ENCODE measurements at places on chromosomes 7 and 10.

DNA sequence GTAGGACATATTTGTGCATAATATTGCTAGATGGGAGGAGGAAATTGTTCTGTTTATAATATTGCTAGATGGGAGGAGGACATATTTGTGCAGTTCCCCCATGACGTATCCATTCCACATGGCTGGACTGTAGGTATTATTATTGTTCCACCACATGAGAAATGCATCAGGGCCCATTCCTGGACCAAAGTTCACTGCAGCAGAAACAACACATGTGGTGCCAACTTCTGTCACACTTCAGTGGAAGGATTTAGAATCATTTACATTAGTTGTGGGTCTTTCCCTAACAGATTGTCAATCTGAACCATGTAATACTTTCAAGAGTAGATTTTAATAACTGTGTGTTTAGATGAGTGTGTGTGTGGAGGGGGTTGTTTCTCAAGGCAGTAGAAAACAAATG is 32.7 kb upstream of the MACC1 start:
- DNase-seq = no peak

DNA sequence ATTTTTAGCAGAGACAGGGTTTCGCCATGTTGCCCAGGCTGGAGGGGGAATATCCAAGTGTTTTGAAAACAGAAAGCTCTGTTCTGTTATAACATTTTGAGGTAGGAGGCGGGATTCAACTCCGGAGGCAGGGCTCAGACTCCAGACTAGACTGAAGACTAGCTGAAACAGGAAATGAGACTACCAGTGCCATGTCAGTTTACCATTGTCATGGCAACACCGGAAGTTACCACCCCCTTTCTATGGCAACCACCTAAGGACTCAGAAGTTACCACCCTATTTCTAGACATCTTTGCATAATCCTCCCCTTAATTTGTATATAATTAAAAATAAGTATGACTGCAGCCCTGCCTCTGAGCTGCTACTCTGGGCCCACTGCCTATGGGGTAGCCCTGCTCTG is 1069.1 kb upstream of the AUTS2 start:
- no peak for DNase-seq

DNA sequence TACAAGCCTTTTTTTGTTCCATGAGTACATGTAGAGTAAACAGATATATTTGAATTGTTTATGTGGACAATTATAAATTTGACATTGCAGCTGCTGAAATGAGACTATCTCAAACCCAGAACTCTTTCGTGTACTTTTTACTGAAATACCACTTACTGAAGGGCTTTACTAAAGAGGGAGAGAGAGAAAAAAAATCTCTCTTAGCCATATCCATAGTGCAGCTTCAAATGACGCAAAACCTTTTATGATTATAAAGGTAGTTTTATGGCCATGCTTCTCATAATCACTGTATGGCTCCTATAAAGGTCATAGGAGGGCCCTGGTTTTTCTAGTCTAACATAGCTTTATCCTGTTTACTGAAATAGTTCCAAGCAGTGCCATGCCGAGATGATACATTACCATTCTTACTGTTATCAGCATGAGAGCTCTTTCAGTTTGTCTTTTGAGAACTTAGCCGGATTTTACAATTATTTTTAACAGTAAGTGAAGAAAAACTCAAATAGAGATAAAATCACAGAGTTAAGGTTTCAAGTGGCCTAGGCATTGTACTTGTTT is 35.1 kb downstream of the KCND2 start:
- no peak for DNase-seq

DNA sequence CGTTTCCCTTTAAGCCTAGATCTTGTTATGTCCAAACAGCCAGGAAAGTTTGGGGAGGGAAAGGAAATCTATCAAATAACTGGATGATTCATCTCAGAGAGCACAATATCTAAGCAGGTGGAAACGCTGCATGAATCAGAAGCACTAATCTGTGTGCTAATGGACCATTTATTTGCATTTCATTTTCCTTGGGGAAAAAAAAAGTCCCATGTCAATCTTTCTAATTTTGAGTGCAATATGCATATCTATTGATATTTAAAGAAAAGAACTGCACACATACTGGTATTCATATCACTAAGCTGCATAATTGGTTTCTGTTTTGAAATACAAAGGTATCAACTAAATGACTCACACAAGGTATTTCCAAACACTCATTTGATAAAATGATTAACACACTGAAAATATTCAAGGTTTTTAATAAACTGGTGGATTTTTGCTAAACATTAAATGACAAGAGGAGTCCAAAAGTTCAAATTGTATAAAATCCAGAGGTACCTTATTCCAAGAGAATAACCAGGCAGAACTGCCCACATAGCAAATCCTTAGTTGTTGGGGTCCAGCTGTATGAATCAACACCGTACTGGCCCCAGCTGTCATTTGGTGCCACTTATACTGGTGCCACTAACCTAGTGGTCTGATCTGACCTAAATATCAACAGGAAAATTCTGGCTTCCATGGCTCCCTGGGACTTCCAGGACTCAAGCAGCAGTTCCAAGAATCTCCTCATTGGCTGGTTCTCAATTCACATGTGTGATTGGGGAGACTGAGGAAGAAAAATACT is 122.2 kb upstream of the SP4 start:
- no peak for DNase-seq

GRCh38 chr7:107318523-107319160 is 149.8 kb downstream of the HBP1 start:
- no peak for DNase-seq

- peak; percentile 68 for DNase-seq
Observed at GRCh38 chr10:50739618-50740292, at the start of gene ASAH2B. TSS of gene ASAH2B (plus strand) at chr10:50739936. CDS start at chr10:50745131, 5,195 bp downstream.

DNA sequence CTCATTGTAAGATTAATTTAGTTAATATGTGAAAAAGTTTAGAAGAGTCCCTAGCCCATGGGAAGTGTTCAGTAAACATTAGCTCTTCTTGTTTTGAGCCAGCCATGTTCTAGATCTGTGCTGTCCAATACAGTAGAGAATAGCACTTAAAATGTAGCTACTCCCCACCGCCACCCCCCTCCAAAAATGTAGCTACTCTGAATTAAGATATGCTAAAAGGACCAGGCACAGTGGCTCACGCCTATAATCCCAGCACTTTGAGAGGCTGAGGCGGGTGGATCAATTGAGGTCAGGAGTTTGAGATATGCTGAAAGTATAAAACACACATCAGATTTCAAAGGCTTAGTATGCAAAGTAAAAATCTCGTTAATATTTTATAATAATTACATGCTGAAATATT is 47.3 kb upstream of the MXI1 start:
- DNase-seq = no peak

DNA sequence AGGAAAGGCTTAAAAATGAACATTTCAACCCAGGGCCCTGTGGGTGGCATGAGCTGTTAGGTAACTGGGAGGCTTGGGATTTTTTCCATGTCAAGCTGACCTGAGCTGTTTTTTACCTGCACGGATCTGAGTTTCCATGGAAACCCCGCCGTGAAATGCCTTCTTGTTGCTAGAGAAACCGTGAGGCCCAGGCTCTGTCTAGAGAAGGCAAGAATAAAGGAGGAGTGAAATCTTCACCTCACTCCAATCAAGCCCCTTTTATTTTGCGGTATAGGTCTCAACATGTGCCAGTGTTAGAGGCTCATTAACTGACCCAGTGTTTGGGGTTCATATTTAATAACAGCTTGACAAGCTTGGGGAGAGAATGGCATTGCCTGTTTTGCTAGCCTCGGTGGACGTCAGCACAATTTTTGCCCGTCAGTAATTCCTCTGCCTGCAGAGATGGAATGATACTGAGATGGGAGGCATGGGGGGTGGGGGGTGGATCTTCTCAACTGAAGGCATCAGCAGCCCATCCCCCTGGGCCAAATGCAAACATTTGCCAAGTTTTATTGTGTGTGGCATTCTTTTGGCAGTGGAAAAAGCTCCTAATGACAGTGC is 48.9 kb upstream of the PDCD4 start:
- DNase-seq = no peak

DNA sequence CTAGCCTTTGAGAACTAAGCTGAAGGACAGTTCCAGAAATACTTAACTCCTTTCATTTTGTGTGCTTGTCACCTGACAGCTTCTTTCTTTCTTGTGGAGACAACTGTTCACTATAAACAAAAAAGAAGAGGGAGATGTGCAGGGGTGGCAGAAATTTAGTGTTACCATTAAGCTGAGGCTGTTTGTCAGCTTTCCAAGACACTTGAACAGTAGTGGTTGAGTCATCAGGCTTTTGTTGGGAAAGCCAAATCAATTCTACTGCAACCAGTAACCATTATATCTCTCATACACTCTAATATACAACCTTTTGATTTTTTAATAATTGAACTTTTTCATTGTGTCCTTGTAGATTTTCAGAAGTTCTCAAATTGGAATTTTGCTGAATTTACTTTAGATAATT is 75.3 kb downstream of the POLL start:
- no peak for DNase-seq

- DNase-seq = no peak
Observed at GRCh38 chr10:71923138-71923692, 41.0 kb upstream of the CHST3 start.

- DNase-seq = no peak
Observed at GRCh38 chr7:129108581-129108980, 35.9 kb upstream of the TSPAN33 start.

GRCh38 chr7:116162992-116163391 is 47.3 kb upstream of the TES start:
- DNase-seq = no peak

GRCh38 chr10:69868821-69869220 is 67.1 kb downstream of the COL13A1 start:
- no peak for DNase-seq

DNA sequence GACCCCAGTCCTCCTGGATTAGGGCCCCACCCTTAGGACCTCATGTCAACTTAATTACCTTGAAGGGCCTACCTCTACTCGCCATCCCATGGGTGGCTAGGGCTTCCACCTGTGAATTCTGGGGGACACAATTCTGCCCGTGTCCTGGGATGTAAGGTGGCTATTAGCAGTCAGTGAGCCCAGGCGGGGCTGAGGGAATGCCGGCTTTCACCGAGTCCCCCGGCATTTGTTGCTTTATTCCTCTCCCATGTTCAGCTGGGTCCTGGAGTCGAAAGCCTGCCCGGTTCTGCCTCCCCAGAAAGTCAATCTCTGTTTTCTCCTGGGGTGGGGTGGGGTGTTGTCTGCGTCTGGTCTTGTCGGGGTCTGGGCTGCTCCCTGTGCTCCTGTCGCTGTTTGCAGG is 125.6 kb downstream of the GLRX3 start:
- no peak for DNase-seq

GRCh38 chr7:139572071-139572470 is 48.6 kb downstream of the CLEC2L start:
- no peak for DNase-seq

GRCh38 chr10:33341637-33342036 is 7.2 kb upstream of the NRP1 start:
- no peak for DNase-seq

DNA sequence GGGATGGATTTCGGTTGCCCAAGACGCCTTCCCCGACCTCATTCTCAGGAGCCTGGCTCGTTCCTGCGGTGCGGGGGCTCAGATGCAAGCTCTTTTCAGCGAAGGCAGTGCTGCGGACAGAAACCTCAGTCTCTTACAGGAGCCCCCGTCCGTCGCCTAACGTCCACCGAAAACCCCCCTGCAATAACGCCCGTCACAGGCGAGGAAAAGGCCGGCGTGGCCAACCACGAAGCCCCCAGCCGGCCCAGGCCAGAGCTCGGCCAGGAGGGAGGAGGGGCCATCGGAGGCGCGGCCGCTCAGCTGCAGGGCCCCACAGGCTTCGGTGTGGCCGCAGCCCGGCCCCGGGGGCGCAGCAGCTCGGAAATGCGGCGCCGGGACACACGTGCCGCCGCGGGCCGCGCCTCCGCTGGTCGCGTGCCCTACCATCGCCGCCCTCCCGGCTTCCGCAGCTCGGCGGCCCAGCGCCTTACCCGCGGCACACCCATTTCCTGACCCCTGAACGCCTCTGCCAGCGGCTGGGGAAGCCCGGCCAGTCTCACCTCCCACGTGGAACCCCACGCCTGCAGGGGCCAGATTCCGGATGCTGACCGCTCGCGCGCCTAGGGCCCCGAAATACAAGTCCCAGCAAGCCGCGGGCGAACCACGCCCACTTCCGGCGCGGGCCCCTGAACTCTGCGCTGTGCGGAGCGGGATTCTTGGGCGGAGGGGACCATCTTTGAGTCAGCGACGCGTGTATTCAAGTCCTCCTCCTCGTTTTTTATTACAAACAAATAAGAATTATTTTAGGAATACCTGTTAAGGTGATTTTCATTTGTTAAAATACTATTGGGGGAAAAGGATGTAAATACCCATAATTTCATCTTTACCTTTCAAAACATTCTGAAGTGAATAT is at the start of gene ZNF239:
Gene ZNF239, minus strand, starts transcription at position 616 of the 892 bp plus-strand sequence. CDS start 16,537 bp downstream, outside the sequence.
- peak; percentile 79 for DNase-seq

- DNase-seq = no peak
Observed at GRCh38 chr7:28802450-28802849, 155.7 kb downstream of the TRIL start.

DNA sequence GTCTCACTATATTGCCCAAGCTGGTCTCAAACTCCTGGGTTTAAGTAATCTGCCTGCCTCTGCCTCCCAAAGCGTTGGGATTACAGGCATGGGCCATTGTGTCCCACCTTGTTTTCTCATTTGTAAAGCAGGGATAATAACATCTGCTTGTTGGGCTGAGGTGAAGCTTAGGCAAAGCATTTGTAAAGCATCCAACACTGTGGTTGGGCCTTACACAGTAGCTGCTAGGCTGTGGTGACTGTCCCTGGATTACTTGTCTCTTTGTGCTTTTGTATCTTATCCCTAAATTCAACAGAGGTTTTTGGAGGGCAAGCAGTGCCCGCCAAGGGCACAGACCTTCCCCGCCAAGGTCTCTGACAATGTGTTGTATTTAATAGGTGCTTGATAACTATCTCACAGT is 14.3 kb downstream of the HKDC1 start:
- DNase-seq = no peak

DNA sequence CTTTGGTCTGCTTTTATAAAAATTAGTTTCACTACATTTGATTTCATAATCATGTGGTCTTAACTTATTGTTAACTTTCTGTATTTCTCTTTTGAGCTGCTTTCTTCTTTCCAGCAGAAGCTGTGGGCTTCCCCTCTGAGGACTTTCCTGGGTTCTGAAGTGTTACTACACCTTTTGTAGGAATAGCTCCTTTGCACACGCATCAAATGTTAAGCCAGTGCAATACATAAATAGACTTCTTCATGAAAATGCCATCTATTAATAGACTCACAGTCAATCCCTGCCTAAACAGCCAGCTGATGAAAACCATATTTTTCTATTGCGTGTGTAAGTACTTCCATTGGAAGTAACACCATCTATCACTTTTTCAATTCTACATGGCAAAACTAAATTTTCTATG is 1.5 kb downstream of the ABCB4 start:
- no peak for DNase-seq

- DNase-seq = no peak
Observed at GRCh38 chr10:35210961-35211360, 84.3 kb downstream of the CREM start.

- DNase-seq = peak; percentile 69
Observed at GRCh38 chr10:26697163-26697921, at the start of gene PDSS1. TSS of gene PDSS1 (plus strand) at chr10:26697701. CDS start at chr10:26697712, 11 bp downstream.

GRCh38 chr10:60073397-60073780 is 167.0 kb upstream of the CCDC6 start:
- no peak for DNase-seq

GRCh38 chr10:70492786-70493659 is 14.5 kb downstream of the PALD1 start:
- DNase-seq = no peak

- DNase-seq = no peak
Observed at GRCh38 chr7:107803009-107803610, at the start of gene SLC26A3. TSS of gene SLC26A3 (minus strand) at chr7:107803223. CDS start at chr7:107794509, 8,714 bp downstream.

GRCh38 chr7:154332811-154333580 is 280.8 kb downstream of the DPP6 start:
- no peak for DNase-seq
